Urothelium cell line (cell line): ENCODE measurements at places on chromosomes 7 and 10.

- no peak for DNase-seq
Measured at GRCh38 chr10:34467902-34468301, 347.2 kb downstream of the PARD3 start.

DNA sequence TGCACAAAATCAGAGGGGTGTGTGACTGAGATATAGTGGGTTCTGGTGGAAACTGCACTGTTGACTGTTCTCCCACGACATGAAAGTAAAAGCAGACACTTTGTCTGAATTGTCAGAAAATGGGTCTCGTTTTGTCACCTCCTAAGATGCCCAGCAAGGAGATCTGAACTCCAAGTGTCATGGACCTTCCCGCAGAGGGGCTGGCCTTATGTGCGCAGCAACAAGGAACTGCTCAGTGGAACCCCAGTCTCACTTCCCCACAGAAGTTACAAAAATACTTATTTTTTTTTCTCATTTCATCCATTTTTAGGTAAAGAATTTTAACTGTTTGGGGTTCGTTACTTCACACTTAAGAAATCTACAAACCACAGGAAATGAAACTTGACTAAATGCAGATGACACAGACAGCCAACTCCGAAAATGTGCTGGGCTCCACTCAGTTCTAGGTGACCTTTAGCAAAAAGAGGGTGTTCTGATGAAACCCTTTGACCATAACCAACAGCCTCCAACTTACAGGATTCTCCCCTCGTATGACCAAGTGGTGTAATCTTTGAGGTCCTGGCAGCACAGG, 115.0 kb downstream of the FAM107B start:
- DNase-seq: no peak

GRCh38 chr10:18400906-18401245, 250.5 kb downstream of the NSUN6 start:
- no peak for DNase-seq

GRCh38 chr7:121300685-121301420, 27.9 kb upstream of the WNT16 start:
- no peak for DNase-seq

GRCh38 chr7:155882596-155882995, 70.3 kb upstream of the SHH start:
- DNase-seq: no peak

GRCh38 chr7:35004531-35005095, 32.7 kb downstream of the DPY19L1 start:
- DNase-seq: peak; percentile 62

- DNase-seq: no peak
Measured at GRCh38 chr7:75950111-75950681, 35.2 kb downstream of the POR start.

DNA sequence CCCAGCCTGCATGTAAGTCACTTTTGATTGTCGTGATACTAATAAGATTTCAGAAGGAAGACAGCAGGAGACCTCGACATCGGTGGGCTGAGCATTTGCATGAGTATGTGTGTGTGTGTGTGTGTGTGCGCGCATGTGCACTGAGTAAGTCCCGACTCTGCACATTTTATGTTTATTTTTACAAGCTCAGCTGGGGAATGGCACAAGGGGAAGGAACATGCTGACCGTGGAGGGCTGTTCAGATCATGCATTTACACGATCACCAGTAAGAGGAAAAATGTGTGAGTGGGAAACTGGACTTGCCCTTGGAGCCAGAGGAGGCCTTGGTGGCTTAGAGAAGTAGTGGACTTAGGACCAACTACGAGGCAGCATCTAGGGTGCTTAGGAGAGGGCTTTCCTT, 41.3 kb downstream of the IL2RA start:
- no peak for DNase-seq

DNA sequence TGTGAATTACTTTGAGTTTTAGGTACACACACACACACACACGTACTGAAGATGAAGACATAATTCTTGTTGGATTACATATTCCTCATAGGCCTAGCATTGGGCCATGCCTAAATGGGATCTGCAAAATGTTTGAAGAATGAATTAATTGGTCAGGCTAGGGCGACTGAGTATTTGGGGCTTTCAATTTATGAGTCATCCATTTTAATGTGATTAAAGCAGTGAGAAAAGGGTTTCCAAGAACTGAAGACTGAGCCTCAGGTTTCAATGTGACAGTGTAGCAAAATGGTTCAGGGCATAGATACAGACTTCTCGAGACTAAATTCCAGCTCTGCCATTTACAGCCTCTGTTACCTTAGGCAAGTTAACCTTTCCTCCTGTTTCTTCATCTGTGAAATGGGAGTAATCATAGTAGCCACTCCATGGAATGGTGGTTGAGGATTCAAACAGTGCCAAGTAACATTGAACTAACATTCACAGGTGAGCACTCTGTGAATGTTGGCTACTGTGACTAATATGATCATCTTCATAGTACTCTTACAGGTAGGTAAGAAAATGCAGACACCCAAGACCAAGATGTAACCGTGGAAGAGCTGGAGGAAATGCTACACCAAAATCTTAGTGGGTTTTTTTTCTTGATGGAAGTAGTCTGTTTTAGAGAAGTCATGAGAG, 7.6 kb downstream of the BPGM start:
- no peak for DNase-seq

GRCh38 chr7:7077945-7078344, 104.4 kb upstream of the C1GALT1 start:
- no peak for DNase-seq

DNA sequence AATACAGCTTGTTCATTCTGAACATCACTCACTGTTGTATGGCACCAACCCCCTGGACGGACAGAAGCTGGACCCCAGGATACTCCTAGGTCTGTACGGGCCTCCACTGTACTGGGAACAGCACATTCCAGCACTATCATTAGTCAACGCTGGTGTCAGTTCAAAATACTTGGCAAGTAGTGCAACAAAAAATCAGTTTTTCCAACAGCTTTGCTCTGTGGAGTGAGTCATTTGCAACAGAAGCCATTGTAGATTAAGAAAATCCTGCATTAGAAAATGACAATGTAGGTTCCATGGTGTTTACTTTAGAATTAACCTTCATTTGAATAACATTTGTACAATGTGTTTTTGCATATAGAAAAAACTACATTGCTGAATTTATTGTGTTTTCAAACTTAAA, 266.6 kb downstream of the HDAC9 start:
- DNase-seq: no peak

DNA sequence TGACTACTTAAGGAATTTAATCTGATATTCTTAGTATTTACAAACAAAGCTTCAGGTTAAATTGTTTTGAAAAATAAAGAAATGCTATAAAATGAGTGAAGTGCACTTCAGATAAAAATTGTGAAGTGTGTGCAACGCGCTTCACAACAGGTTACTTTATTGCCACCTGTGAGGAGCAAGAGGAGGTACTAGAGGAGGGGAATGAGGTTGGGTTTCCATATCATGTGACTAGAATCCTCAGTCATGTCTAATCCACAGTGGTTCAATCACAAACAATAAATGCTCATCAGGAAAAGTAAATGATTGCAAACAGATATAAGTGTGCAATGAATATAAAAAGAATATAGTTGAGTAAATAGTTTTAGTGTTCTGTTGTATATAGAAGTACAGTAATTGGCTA, 34.5 kb upstream of the CD36 start:
- DNase-seq: no peak

DNA sequence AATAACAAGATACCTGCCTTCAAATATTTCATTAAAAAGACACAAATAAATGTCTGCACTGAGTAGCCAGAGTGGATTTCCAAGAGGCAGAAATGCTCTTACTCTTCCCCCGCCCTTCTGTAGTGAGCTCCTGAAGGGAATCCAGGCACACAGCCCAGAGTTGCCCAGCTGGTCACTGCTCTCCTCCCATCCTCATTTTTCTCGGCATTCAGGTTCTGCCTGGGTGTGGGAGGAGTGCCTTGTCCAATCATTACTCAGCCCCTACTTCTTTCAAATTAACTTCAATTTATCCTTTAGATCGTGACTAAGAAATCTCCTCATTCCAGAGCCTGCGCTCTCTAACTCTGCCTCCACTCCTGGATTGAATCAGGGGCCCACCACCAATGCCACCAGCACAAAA, 12.2 kb downstream of the CCDC6 start:
- no peak for DNase-seq

- no peak for DNase-seq
Measured at GRCh38 chr7:16935341-16935735, 53.6 kb upstream of the AGR3 start.

- no peak for DNase-seq
Measured at GRCh38 chr10:117549100-117549585, 6.6 kb downstream of the EMX2 start.

- peak; percentile 72 for DNase-seq
Measured at GRCh38 chr10:119316729-119317097, 109.3 kb downstream of the GRK5 start.

DNA sequence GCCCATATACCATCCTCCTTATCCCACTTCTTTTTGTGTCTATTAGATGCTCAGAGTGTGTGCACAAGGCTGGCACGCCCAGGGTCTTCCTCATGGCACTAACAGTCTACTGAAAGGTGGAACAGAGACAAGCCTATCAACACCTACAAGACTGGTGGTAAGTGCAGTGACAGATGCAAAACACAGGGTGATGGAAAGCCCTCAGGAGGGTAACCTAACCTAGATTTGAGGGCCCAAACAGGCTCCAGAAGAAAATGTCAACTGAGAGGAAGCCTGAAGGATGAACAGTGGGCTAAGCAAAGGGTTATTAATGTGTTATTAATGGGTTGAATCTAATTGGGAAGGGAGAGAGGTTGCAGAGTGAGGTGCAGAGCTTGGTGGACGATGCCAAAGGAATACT, 1.2 kb upstream of the FAS start:
- DNase-seq: no peak

- DNase-seq: no peak
Measured at GRCh38 chr10:130463104-130463875, 327.1 kb downstream of the GLRX3 start.

DNA sequence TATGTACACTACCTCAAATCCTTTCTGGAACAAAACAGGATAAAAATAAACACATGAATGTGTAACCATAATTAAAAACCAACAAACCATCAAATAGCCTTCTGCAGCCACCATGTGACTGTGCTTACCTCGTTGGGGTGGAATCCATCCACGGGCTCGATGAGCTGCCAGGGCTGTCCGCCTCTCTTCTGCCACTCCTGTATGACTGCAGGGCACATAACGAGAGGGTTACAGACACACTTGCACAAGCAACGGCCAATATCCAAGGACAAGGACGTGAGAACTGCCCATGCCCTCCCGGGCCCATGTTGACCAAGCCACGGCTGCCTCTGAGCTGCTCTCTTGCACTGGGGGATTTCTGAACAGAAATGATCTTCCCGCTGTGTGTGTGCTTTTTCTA, 132.2 kb downstream of the ANLN start:
- DNase-seq: no peak

DNA sequence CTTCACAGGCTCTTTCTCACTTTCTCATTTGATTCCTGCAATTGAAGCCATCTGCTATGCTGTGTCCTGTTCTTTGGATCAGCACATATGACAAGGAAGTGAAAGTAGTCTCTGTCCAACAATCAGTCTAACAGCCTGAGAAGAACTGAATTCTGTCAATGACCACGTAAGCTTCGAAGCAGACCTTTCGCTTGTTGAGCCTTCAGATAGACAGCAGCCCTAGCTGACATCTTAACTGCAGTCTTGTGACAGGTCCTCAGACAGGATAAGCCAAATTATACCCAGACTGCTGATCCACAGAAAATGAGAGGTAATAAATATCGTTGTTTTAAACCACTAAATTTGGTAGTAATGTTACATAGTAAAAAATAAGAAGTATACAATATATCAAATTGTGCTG, 691.0 kb upstream of the LRRTM3 start:
- no peak for DNase-seq

GRCh38 chr10:102007796-102008195, 48.2 kb downstream of the ARMH3 start:
- no peak for DNase-seq
